ENCODE measurements at places on chromosomes 5 and 9.

- DNase-seq: no peak
These were observed 92.7 kb downstream of the SV2C start for GRCh38 chr5:76175821-76176403.

DNA sequence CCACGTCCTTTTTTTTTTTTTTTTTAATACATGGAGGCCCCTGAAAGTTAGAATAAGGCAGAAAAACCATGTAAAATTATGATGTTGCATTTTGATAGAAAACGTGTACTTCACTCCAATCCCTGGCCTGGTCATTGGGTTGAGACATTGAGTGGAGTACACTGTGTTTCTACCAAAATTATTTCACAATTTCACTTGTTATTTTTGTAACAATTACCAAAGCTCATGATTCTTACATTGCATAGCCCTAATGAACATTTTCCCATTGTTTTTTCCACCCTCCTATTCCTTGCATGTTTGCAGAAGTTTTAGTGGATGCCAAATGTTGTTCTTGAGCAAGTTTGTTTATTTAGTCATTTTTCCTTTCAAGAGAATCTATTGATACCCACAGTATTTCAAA lies 21.9 kb downstream of the MAMDC2 start:
- DNase-seq: no peak

GRCh38 chr9:127490535-127491230 lies 39.4 kb downstream of the LRSAM1 start:
- DNase-seq: no peak

GRCh38 chr5:159782197-159782994 lies 133.9 kb upstream of the ADRA1B start:
- no peak for DNase-seq

- DNase-seq: no peak
These were observed 138.9 kb downstream of the KCNN2 start for GRCh38 chr5:114500756-114501155.

DNA sequence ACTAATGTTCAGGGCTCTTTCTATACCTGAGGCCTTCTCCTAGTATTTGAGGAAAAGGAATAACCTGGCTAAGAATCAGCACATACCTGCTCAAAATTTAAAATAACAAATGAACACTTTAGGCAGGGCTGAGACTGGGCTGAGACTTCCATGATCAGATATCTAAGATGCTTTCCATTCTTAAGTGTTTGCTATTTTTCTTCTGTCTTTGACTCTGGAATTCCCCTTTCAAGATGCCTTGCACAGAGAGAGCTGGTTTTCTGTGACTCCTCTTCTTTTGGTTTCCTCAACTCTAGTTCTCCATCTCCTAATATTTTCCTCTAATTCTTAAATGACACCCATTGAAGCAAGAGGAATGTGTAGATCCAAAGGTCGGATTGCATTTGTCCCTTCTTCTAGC lies 61.1 kb downstream of the DPYSL3 start:
- no peak for DNase-seq

DNA sequence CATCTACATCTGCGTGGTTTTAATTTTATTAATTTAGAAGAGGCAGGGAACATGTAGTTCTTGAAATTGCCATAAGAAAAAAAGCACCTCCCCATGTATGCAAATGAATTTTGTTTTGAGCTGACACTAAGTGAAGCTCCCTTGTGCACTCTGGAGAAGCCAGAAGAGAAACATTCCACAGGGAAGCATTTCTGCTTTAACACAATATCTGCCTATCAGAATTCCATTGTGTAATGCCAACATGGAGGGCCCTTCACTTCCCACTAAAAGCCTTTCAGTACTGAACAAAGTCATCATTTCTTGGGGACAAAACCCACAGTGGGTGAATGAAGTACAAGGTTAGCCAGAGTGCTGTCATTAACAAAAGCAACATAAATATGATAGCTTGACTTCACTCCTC lies 59.7 kb downstream of the PRELID2 start:
- no peak for DNase-seq

Measured in AG08396 (cell line).